ENCODE measurements at places on chromosomes 1 and 21.

GRCh38 chr1:5913078-5913845 is 79.0 kb downstream of the NPHP4 start:
- DNase-seq, result no peak

GRCh38 chr1:116390195-116390594 is 17.2 kb downstream of the ATP1A1 start:
- DNase-seq, result no peak

- no peak for DNase-seq
Observed at GRCh38 chr1:92563457-92564216, 76.9 kb upstream of the GFI1 start.

GRCh38 chr1:232951180-232951579 is 769 bp downstream of the NTPCR start:
- no peak for DNase-seq

DNA sequence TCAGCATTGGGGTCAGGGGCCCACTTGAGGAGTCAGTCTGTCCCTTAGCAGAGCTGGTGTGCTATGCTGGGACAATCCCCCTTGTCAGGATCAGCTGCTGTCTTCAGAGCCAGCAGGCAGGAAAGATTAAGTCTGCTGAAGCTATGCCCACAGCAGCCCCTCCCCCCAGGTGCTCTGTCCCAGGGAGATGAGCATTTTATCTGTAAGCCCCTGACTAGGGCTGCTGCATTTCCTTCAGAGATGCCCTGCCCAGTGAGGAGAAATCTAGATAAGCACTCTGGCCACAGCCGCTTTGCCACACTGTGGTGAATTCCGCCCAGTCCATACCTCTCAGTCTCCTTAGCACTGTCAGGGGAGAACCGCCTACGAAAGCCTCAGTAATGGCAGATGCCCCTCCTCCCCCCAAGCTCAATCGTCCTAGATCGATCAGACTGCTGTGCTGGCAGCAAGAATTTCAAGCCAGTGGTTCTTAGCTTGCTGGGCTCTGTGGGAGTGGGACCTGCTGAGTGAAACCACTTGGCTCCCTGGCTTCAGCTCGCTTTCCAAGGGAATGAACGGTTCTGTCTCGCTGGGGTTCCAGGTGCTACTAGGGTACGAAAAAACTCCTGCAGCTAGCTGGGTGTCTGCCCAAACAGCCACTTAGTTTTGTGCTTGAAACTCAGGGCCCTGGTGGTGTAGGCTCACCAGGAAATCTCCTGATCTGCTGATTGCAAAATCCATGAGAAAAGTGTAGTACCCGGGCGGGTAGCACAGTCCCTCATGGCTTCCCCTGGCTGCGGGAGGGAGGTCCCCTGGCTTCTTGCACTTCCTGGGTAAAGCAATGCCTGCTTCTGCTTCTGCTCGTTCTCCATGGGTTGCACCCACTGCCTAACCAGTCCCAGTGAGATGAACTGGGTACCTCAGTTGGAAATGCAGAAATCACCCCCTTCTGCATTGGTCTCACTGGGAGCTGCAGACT is 25.1 kb upstream of the TP53BP2 start:
- DNase-seq, result no peak

DNA sequence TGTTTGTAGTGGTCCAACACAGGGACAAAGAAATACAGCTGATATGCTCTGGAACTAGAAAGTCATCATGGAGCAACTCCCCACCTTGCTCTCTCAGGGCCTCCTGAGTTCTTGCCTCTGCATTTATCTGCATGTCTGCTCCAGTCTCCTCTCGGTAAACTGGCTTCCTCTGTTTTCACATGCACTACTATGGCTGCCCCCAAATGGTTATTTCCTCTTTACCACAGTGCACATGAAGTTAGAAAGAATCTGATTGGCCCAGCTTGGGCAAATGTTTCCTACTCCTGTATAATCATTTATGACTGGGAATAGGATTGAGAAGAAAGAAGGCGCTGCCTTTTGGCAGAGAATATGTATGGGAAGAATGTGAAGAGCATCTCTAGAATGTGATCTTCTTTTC is 16.5 kb upstream of the PSMB2 start:
- DNase-seq, result no peak

GRCh38 chr1:106276871-106277270 is 779.6 kb upstream of the PRMT6 start:
- DNase-seq, result no peak

DNA sequence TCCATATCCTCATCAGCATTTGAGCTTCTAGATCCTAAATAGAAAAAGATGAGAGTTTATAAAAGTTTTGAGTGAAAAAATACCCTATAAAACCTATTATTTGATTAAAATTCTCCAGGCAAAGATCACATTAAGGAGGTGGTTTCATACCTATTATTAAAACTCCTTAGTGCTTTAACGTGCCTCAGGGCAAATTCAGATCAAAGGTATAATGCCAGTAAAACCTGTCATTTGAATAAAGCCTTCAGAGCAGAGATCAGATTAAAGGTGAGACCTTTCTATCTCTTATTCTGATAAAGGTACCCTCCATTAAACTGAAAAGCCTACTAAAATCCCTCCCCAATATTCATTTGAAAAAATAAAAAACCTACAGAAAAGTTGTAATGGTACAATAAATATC is 34.3 kb upstream of the TRIM33 start:
- no peak for DNase-seq

GRCh38 chr1:98406352-98407088 is 255.0 kb upstream of the SNX7 start:
- DNase-seq, result no peak

GRCh38 chr21:37372951-37373350 is 6.4 kb downstream of the DYRK1A start:
- DNase-seq, result no peak

GRCh38 chr1:182968836-182969734 is 16.1 kb upstream of the SHCBP1L start:
- no peak for DNase-seq

DNA sequence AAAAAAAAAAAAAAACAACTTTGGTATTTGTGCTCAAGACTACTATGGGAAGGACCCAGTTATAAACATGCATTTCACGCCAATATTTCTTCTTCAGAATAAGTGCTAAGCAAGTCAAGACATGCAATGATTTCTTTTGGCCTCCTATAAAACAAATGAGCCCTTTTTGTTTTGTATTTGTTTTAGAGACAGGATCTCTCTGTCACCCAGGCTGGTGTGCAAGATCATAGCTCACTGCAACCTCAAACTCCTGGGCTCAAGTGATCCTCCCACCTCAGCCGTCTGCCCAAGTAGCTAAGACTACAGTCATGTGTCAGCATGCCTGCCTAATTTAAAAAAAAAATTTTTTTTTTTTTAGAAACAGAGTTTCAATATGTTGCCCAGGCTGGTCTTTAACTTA is 348.7 kb downstream of the PCP4 start:
- DNase-seq, result no peak

DNA sequence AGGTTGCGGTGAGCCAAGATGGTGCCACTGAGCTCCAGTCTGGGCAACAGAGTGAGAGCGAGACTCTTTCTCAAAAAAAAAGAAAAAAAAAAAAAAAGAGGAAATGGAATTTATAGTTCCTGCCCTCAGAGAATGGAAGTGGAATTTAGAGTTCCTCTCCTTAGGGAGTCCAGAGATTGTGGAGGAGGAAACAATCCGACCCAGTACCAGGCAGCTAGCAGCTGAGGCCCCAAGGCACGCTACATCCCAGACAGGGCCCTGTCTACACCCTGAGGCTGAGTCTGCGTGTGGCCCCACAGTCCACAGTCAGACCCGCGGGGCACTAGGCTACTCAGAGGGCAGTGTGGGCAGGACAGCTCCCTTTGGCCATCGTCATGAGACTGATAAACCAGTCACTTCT is 1.9 kb upstream of the MFN2 start:
- no peak for DNase-seq

- no peak for DNase-seq
Observed at GRCh38 chr1:25906644-25907300, 553 bp upstream of the STMN1 start.

- DNase-seq, result no peak
Observed at GRCh38 chr1:227887697-227888403, 59.9 kb downstream of the WNT9A start.

- DNase-seq, result no peak
Observed at GRCh38 chr1:244242446-244242845, 191.4 kb downstream of the ZBTB18 start.

GRCh38 chr1:107594536-107594935 is 370.4 kb downstream of the VAV3 start:
- no peak for DNase-seq

DNA sequence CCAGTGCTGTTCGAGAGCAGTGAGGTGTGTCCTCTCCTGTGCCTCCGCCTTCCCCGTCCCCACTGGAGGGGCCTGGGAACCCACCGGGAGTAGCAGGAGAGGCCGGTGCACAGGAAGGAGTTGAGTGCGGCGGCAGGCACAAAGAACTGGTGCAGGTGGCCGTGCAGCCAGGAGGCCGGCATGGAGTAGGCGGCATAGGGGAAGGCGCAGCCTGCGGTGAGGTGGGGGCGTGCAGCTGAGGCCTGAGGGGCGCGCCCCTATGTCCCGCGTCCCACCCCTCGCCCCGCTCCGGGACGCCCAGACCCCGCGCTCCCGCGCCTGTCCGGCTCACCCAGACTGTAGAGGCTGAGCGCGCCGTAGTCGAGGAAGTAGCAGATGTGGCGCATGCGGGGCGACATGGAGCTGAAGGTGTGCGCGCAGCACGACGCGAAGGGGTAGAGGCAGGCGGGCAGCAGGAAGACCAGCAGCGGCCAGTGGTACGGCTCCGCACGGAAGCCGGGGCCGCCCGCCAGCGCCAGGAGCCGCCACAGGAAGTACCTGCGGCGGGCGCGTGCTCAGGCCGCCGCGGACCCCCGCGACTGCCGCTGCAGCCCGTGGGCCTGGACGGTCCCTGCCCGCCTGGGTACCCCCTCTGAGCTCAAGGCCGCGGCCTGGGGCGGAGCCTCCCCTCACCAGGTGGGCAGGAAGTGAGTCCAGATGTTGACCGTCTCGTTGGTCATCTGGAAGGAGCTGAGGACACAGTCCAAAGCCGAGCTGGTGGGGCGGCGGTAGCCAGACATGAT is 2.2 kb downstream of the PAQR6 start:
- no peak for DNase-seq

- no peak for DNase-seq
Observed at GRCh38 chr1:168407832-168408538, 127.3 kb downstream of the TBX19 start.

DNA sequence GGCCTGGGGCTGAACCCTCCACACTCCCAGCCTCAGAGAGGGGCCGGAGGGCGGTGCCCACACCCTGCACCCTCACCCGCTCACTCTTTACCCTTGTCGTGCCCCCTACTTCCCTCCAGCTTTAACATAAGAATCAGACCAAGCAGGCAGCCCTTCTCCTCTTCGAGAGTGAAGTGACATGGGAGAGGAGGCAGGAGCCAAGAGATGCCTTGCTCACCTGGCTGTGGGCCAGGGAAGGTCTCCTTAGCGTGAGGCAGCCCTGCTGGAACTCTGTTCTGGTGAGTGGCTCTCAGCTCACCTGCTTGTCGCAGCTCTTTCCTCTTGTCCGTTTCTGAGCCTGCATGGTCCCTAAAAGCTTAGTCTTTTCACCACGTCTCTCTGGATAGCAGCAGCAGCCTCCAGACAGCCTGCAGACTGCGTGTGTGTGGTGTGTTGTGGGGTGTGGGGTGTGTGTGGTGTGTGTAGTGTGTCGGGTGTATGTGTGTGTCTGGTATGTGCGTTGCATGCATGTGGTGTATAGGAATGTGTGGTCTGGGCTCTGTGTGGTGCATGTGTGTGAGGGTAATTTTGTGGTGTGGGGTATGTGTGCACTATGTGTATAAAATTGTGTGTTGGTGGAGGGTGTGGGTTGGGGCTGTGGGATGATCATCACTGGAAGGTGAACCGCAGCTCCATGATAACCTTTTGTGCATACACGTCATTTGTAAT is 86.7 kb downstream of the CCDC185 start:
- DNase-seq, result no peak

DNA sequence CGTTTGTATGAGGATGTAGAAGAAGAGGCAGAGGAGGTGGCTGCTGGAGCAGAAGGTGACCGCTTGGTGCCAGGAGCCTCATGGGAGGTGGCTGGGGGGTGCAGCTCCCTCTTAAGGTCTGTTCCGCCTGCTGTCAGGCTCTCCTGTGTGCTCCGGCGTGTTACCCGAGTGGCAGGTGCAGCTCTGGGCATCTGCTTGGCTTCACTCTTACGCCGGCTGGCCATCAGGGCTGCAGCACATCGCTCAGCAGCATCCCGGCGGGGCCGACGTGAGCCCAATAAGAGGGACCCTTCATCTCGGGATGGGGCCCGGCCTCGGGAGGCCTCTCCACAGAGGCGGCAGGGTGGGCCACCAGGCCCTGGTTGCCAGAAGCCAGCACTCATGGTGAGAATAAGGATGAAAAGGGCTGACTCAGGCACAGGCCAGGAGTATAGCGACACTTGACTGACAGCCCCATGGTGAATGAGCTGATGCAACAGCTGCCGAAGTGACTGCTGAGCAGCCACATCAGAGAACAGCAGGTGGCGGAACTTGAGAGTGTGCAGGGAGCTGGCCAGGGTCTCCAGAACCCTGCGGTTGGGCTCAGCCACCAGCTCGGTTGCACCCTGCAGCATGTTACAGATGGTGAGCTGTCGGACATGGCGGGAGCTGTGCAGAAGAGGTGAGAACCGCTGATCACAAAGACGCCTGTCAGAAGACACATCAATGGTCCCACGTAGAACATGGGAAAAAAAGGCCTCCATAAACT is 17.5 kb downstream of the LRRC41 start:
- no peak for DNase-seq

GRCh38 chr1:111739925-111740765 is 950 bp upstream of the INKA2 start:
- peak; percentile 57 for DNase-seq

GRCh38 chr21:17002594-17003257 is 510.1 kb upstream of the CXADR start:
- no peak for DNase-seq

DNA sequence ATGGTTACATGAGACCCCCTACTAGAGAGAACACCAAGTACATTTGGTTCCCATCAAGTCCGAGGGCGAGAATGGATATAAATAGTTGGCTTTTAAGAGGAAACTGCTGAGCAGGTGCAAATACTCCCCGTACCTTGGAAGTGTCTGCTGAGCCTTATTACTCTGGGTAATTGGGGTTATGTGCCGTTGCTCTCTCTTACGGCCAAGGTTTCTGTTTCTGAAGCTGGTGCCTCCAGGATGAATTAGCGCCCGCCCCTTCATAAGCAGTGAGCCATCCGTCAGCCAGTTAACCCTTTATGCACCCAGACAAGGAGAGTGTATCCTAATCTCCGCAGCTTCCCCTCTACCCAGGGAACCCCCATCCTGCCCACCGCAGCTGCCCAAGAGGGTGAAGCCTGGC is 90.4 kb upstream of the AJAP1 start:
- no peak for DNase-seq

- DNase-seq, result no peak
Observed at GRCh38 chr21:44255511-44255981, 6.2 kb downstream of the DNMT3L start.

GRCh38 chr1:226825037-226825745 is 45.2 kb upstream of the PSEN2 start:
- DNase-seq, result no peak

Measured in fibroblast of mammary gland (primary cell).